Fibroblast of gingiva (primary cell): ENCODE measurements at places on chromosomes 16 and 17.

- no peak for DNase-seq
Observed at GRCh38 chr16:66844009-66844341, 239 bp upstream of the CA7 start.

DNA sequence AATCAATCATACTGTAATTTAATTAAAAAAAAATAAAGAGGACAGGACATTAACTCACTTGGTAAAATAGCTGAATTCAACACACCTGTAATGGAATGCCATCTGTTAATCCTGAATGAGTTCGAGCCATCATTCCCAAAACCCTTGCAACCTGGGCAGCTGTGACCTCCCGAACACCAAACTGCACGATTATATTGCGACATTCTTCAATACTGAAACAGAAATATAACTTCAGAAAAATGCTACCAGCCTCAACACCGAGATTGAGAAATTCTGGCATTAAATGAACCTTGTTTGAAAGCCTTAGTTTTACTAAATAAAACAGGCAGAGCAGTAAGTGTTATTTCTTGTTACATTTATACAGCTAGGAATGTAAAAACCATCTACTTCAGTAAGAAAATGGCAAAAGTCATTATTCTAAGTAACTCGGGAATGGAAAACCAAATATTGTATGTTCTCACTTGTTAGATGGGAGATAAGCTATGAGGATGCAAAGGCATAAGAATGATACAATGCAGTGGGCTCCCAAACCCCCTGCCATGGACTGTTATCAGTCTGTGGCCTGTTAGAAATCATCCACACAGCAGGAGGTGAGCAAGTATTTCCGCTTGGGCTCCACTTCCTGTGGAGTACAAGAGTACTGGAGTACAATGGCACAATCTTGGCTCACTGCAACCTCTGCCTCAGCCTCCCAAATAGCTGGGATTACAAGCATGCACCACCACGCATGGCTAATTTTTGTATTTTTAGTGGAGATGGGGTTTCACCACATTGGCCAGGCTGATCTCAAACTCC, 46.5 kb downstream of the CNOT1 start:
- DNase-seq: peak; percentile 33

DNA sequence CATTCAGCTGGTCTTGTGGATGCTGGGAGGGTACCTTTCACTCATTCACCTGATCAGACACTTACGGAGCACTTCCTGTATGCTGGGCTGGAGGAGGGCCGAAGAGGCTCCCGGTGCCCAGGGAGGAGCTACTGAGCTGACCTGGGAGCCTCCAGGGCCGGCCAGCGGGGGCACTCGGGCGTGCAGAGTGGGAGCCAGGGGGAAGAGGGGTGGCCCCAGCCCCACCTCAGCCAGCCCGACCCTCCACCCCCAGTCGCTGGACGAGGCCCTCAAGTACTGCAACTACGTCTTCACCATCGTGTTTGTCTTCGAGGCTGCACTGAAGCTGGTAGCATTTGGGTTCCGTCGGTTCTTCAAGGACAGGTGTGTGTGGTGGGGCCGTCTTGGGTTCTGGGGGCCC, 10.3 kb downstream of the TPSG1 start:
- DNase-seq: no peak

DNA sequence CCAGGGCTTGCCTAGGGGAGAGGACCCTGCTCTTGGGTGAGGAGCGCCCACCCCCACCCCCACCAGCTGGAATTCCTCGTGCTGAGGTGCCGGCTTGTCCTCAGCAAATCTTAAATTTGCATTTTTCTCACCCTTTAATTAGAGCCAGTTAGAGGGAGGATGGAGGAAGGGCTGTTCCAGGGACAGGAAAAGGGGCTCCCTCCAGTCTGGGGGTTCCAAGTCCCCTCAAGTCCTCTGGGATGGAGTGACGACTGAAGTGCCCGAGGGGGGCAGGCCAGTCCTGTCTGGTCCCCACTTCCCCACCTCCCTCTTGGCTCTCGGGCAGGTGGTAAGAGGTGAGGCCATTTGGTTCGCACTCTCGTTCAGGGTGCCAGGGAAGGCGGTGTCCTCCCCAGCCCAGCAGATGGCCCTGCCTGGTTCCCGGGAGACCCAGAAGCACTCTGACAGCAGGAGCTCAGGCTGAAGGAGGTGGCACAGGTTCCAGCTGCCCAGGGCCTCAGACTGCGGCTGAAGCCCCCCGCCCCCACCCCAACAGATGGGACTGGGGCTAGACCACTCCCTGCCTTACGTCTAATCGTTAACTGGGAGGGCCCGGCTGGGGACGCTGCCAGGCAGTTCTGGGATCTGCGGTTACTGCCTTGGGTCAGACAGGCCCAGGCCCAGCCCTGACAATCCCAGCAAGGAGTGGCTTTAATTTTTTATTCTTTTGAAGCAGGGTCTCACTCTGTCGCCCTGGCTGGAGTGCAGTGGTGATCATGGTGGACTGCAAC, 2.2 kb downstream of the RAB26 start:
- no peak for DNase-seq

DNA sequence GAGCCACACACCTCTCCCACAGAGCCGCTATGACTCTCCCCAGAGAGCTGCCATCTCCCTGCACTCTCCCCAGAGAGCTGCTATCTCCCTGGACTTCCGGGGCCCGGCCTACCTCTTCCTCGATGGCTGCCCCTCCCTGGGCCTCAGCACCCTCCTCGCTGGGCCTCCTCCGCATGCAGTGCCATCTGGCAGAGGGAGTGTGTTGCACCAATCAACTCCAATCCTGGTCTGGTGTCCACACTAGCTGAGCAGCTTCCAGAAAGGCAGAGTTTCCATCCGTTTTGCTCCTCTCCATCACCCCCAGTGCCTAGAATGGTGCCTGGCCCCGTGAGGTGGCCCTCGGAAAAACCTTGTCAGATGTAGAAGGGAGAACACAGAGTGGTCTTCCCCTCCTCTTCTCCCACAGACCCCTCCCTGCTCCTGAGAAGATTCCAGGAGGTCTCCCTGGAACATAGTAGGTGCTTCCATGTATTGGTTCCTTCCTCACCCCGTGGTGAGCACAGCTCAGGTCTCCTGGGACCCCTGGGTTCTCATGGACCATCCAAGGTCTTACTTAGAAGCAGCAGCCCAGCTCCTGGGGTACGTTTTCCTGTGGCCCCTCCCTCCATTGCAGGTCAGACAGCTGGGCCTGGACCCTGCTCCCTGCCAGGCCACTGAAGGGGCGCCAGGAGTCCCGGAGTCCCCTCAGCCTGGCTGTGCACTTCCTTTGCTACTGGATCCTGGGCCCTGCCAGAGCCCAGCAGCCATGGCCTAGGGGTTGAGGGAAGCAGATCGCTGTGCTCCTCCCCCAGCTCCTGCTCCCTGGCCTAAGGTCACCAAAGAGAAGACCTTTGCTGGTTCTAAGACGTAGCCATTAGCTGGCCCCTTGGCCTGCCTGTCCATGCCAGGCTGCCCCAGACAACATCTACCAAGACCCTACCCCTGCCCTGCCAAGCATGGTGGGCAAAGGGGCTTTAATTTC, 233.8 kb upstream of the GSE1 start:
- no peak for DNase-seq

- no peak for DNase-seq
Observed at GRCh38 chr16:10001258-10001775, 180.9 kb downstream of the GRIN2A start.

DNA sequence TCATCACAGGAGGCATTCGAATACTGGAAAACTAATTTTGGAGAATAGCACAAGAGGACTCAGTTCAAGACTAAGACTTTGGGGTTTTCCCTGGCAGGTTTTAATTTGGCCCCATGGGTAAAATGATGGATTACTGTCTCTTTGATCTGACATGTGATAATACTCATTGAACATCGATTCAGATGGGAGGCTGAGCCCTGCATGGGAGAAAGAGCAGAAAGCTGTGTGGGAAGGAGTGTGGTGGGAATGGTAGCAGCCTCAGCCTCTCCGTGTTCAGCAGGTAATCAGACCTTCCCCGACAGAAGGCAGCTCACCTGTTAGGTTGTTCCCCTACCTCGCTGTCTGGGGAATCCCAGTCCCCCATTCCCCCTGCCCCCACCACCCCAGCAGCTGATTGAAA, 124.7 kb upstream of the TNRC6C start:
- no peak for DNase-seq

DNA sequence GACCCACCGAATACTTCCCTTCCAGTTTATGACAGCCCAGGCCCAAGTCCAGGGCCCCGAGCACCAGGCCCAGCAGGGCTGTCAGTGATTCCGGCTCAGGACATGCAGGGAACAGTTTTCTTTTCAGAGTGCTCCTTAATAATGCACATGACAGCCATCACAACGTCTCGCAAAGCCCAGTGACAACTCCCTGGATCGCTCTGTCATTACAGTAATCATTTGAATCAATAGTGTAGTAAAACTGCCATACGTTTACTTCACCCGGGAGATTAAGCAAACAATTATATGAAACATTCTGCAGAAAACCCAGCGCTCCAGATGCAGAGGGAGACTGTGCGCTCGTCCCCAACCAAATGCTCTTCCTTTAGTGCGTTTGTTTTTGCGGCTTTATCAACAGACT, 162.6 kb upstream of the CDH13 start:
- no peak for DNase-seq

DNA sequence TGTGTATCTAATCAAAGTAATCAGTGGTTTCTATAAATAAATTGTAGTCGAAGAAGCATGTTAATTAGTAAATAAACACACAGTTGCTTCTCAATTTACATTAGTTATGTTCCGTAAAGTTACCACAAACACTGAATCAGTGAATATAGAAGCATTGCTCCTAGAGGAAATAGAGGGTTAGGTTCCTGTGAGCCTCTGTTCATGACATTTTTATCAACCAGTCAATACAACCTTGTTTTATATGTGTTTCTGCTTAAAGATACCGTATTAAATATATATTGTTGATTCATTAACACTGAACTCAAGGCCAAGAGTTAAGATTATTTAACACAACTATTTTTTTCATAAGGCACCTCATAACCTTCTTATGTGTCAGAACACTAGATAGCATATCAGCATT, 134.3 kb downstream of the PPM1E start:
- no peak for DNase-seq

DNA sequence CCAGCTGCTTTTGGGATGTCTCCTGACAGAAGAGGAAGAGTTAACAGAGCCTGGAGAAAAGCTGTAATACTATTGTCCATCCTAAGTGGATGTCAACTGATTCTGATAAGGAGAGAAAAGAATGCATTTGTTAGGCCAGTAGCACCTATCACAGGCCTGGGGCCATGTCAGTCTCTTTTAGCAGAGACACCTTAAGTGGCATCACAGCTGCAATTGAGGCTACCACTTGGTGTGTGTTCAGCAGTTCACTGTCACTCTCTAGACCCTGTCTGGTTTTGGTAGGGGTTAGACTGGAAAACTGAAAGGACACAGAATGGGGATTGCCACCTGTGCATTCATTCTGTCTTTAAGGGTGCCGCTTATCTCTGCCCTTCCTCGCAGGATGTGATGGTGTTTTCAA, 42.0 kb downstream of the PSMD12 start:
- DNase-seq: no peak

GRCh38 chr17:72660274-72661115, 432.0 kb downstream of the SLC39A11 start:
- no peak for DNase-seq

GRCh38 chr17:71527311-71527710, 593.5 kb upstream of the SOX9 start:
- DNase-seq: no peak

- DNase-seq: no peak
Observed at GRCh38 chr17:61379457-61380216, 20.0 kb upstream of the TBX2 start.

DNA sequence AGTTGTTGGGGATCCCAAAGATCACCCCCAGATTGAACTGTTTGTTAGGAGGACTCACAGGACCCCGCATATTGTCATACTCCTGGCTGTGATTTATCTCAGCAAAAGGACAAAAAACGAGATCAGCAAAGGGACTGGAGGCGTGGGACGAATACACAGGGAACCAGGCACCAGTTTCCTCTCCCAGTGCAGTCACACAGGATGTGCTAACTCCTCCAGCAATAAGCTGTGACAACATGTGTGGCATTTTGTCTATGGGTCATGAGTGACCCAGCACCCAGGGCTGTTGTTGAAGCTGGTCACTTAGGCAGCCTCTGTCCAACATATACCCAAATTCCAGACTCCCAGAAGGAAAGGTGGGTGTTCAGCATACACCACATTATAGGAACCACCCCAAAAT, 60.9 kb downstream of the CPPED1 start:
- no peak for DNase-seq

- DNase-seq: no peak
Observed at GRCh38 chr17:5838661-5839300, 231.4 kb upstream of the WSCD1 start.

DNA sequence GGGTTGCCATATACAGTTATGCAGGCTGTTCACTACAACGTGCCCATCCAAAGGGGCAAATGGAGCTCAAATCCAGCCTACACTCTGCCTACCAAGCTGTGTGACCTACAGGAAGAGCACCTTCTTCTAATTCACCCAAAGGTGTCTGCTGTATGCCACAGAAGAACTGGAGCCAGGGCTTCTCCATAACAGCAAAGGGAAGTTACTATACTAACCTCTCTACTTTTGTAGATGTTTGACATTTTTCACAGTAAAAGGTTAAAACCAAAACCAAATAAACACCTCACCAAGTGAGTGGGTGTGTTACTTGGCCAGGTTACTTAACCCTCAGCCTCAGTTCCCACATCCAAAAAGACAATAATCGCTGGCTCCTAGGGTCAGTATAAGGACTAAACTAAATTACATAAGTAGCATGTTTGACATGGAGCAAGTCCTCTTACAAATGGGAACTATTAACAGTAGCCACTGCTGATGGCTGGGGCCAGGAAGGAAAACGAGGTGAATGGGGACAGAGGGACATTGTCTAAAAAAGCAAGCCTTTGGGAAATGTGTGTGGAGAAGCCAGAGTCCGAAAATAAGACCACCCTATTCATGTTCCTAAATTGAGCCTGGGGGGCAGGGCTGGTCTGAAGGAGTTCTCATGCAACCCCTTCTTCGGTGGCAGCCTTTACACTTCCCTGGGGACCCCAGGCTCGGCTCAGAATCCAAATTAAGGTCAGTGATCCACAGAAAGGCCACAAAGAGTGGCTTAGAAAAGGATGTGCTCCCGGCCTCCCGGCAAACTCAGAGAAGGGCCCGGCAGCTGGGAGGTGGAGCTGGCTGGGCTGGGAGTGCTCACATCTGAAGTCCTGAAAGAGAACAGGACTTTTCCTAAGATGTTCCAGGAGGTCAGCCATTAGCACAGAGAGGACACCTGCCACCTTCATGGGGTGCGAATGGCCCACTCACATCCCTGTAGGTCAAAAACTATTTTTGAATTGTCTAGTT, 13.5 kb downstream of the CUEDC1 start:
- DNase-seq: no peak

GRCh38 chr17:61126473-61127249, 273.0 kb upstream of the TBX2 start:
- DNase-seq: no peak

GRCh38 chr17:50861822-50862528, 4.2 kb downstream of the TOB1 start:
- DNase-seq: peak; percentile 30
